ENCODE measurements at places on chromosomes 3 and 15.

- no peak for DNase-seq
These were observed 34.3 kb downstream of the CNOT10 start for GRCh38 chr3:32719335-32719734.

GRCh38 chr3:138397983-138398382 is 36.4 kb upstream of the ESYT3 start:
- no peak for DNase-seq

- DNase-seq: no peak
These were observed 397.3 kb upstream of the RASGRP1 start for GRCh38 chr15:38961931-38962330.

GRCh38 chr15:61227269-61227949 is 1.7 kb downstream of the RORA start:
- no peak for DNase-seq

- no peak for DNase-seq
These were observed 301.9 kb downstream of the RAP2B start for GRCh38 chr3:153463895-153464294.

DNA sequence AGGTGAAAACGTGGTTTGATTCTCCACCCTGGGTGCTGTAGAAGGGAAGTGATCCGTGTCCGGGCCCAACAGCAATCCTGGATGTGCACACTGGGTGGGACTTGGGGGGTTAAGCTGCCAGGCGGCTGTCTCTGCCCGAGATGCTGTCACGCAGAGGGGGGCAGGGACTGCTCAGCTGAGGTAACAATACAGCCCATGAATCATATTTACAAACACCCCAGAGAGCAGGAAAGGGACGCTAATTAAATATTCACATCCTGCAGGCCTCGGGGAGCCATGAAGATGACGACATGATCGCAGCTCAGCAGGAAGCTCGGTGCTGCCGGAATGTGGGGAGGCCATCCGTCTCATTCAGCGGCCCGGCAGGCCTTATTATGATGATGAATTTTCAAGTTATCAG is 17.9 kb upstream of the CRABP1 start:
- no peak for DNase-seq

GRCh38 chr3:146471012-146471411 is 1.7 kb upstream of the PLSCR2 start:
- no peak for DNase-seq

DNA sequence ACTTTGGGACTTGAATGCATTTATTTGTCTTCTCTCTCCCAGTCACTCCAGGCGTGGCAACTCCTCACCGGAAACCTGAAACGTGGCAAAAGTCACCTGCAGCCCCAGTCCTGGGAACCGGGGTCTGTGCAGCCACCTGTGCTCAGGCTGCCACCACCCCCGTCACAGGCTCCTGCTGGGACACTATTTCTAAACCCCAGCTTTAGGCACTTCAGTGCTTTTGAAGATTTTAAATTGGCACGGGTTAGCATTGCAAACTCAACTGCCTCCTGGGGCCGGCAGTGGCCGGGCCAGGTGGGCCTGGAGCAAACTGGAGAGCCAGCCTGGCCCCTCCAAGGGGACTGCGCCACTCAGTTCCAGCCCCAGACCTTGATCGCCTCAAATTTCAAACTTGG is 146.7 kb upstream of the IQSEC1 start:
- DNase-seq: no peak

- no peak for DNase-seq
These were observed 75.1 kb downstream of the CLDN11 start for GRCh38 chr3:170493712-170494182.

GRCh38 chr15:78000091-78000926 is 77.2 kb downstream of the TBC1D2B start:
- DNase-seq: peak; percentile 42

GRCh38 chr3:194592798-194593752 is 40.1 kb downstream of the TMEM44 start:
- DNase-seq: no peak

GRCh38 chr3:8595695-8596115 is 48.9 kb downstream of the SSUH2 start:
- DNase-seq: no peak

DNA sequence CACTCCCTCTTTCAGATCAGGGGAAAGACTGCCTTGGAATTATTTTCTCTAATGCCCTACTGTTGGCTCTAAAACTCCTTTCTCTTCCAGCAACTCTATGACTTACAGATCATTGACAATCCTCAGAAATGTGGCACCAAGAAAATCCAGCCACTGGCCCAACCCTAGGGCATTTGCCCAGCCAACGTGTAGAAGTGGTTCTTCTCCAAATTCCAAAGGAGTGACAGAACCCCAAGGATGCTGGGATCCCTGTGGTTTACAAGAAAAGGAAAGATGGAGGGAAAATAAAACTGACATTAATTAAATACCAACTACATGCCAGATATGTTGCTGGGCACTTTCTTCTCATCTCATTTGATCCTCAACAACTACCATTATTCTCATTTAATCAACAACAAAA is 216.0 kb downstream of the NTRK3 start:
- DNase-seq: no peak

DNA sequence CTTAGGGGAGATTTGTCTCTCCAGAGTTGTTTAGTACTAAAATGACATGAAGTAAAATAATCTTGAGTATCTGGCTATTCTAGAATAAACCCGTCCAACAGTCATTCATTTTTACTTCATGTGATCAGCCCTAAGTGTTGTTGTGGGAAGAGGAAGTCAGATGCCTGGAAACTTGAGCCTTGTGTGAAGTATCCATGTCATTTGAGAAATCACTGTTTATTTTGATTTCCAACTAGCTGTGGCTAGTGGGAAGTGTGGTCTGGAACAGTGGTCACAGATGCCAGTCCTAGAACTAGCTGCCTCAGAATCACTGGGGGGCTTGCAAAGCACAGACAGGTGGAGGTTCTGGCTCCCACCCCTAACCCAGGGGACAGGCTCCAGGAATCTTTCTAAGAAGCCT is 77.7 kb upstream of the LIMD1 start:
- no peak for DNase-seq

- DNase-seq: no peak
These were observed at the start of gene CX3CR1 for GRCh38 chr3:39279745-39280517. TSS of gene CX3CR1 (minus strand) at chr3:39280036. CDS start at chr3:39266509, 13,527 bp downstream.

DNA sequence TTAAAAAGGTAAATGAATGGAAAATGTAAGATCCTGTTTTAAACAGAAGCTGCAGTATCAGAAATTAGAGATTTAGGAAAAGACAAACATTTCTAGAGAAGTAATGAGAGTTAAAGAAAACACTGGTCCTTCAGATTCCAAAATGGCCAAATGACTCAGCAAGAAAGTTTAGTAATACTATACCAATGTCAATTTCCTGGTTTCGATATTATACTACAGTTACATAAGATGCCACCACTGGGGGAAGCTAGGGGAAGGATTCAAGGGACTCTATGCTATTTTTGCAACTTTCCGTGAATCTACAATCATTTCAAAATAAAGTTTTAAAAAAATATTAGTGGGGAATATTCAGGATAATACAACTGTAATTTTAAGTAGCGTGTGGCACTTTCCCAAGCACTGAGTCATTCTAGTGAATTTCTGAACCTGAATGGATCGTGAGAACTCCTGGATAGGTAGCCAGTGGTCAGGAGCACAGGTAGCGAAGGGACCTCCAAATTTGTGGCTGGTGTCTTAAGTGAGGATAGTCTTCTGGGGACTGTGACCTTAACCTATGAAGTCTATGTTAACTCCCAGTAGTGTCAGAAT is 37.6 kb downstream of the TMCC1 start:
- DNase-seq: no peak

DNA sequence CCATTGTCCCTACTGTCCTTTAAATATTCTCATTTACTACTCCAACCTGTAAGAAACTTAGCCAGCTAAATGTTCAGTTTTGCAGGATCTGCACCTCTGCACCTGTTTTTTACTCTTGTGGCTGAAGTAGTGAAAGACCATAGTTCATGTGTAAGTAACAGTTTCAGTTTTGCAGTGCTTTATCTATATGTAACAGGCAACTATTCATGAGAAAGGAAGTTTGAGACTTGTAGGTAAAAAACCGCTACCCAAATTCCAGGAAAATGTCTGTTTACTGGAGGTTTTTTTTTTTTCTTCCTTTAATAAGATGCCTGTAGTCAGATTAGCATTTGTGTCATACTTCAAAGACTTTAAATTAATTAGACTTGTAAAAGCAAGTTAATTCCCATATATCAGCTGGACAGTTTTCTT is 25.4 kb upstream of the MBNL1 start:
- no peak for DNase-seq

GRCh38 chr3:107925851-107926250 is 165.0 kb downstream of the CD47 start:
- no peak for DNase-seq

- DNase-seq: no peak
These were observed 265.4 kb downstream of the CGGBP1 start for GRCh38 chr3:87793337-87793877.

- no peak for DNase-seq
These were observed 175.4 kb downstream of the EBLN2 start for GRCh38 chr3:73236867-73237266.

- no peak for DNase-seq
These were observed 1710.1 kb downstream of the SI start for GRCh38 chr3:163368168-163368567.

- DNase-seq: no peak
These were observed 11.7 kb downstream of the TRAIP start for GRCh38 chr3:49844464-49845183.

- DNase-seq: no peak
These were observed 867.6 kb downstream of the EPHA3 start for GRCh38 chr3:89974903-89975519.

- no peak for DNase-seq
These were observed 121.6 kb downstream of the TMEM108 start for GRCh38 chr3:133159498-133160475.

DNA sequence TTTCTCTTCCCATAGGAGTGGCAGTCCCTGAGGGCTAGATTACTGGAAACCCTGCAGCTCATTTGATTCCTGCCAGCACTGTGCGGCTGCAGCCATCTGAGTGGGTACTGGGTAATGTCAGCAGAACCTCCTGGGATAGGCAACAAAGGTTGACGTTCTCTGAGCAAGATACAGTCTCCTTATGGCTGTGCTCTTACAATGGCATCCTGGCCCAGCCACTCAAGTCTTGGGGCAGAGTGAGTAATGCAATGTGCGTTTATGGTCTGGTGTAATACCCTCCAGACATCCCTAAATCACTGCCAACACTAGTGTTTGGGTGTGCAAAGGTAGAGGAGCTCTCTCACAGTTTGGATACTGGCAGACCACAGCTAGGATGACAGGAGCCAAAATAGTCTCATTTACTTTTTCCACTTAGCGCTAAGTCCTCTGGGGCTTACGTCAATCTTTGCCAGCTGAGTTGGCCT is 775.8 kb downstream of the ZNF385D start:
- no peak for DNase-seq

- no peak for DNase-seq
These were observed 8.7 kb downstream of the GAP43 start for GRCh38 chr3:115632026-115632425.

DNA sequence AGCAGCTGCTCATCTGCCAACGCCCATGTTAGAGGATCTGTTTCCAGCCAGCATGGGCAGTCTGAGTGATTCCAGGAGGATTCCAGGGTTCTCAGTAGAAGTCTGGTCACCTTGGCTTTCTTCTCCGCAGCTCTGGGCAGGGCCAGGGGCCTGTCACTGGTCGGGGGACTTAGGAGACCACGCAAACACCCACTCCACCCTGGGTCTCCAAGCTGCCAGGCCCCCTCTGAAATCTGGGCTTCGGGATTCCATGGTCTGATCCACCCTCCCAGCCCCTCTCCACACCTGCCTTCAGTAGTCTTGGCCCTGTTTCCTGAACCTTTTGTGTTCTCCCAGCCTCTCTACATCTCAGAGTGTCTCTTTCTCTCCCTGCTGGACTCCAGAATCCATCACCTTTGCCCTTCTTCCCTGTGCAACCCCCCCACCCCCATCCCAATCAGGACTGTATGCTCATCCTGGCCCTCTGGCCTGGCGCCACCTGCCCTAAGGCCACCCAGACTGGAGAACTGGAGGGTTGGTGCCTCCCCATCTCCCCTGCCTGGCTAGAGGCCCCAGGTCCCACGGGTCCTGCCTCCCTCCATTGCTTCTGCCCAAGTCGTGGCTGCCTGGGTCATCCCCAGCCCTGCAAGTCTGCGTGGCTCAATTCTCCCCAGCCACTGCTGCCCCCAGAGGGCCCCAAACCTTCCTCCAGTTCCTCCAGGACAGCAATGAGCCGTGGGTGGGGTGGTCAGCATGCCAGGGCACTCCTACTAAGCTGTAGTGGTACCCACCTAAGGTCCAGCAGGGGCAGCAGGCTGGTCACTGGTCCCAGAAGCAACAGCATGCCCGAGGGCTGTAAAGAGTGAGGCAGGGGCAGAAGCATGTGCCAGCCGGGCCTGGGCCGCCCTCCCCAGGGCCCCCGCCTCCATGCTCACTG is 102.8 kb downstream of the TBC1D2B start:
- no peak for DNase-seq

DNA sequence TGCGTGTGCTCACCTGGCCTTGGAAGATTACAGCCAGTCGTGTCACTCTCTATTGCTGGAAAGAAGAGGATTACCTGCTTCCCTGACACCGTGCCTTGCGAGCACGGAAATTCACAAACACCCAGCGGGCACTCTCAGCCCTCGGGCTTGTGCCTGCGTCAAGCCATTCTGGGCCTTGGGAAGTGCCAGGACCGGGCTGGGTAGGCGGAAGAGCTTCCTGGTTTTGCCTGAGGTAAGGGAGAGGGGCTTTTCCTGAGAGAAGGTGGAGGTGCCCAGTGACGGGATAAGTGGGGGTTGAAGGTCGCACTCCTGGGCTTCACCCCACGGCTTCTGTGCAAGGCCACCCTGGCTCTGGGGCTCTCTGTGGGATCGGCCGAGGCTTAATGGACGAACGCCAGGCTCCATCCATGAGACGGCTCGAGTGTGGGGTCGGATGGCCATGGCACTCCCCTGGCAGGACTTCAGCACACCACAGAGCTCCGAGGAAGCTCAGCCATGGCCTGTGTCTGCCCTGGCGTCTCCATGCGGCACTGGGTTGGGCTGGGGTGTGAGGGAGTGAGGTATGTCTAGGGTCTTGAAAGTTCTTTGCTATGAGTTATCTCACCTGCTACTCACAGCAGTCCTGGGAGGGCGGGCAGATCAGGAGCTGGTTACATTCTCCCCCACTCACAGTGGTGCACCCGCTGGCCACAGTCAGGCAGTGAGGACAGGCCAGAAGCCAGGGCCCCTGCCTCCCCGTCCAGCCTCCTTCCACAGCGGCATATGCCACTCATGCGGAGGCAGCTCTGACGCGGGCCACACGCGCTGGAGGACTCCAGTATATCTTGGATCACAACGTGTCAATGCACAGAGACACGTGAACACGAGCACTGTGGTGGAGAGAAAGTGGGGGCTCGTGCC is 209.0 kb downstream of the XXYLT1 start:
- DNase-seq: no peak

DNA sequence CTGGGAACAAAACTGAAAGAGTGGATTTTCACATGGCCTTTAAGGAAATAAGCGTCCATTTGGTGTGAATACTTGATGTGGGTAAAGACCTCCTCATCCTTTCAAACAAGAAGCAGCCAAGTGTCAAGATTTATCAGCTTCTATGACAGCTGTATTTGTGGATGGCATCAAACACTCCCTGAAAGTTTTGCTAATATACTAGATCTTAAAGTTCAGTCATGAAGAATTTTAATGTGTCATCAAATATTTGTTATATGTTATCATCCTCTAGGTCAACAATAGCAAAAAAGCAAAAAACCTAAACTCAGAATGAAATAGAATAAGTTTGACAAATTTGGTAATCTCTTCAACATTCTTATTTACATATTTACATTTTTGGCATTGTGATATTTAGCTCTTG is 29.1 kb upstream of the LYSMD4 start:
- no peak for DNase-seq

All from activated T-helper 1 cell treated with anti-CD3 and anti-CD28 coated beads, Interleukin-2, amount 50 U/mL, for 16 hours (primary cell).